ENCODE measurements at places on chromosomes 5 and 9. TPM values are rescaled to one million over a fixed set of nuclear protein-coding genes. Genes with fewer than 3 reads are reported as not detected.

The ALDH1A1 gene
- total RNA-seq, result 238 TPM

The FAM151B gene
- total RNA-seq, result 4.1 TPM

The DNAH5 gene
- 13.8 TPM for total RNA-seq

The PCDHGA6 gene
- 3.2 TPM for total RNA-seq
